ENCODE measurements at places on chromosomes 3 and 15. TPM values are rescaled to one million over a fixed set of nuclear protein-coding genes. Genes with fewer than 3 reads are reported as not detected.

GOLGA6L4 gene
- 3.1 TPM for polyA plus RNA-seq

DALRD3 gene
- polyA plus RNA-seq = 31.0 TPM

DNA sequence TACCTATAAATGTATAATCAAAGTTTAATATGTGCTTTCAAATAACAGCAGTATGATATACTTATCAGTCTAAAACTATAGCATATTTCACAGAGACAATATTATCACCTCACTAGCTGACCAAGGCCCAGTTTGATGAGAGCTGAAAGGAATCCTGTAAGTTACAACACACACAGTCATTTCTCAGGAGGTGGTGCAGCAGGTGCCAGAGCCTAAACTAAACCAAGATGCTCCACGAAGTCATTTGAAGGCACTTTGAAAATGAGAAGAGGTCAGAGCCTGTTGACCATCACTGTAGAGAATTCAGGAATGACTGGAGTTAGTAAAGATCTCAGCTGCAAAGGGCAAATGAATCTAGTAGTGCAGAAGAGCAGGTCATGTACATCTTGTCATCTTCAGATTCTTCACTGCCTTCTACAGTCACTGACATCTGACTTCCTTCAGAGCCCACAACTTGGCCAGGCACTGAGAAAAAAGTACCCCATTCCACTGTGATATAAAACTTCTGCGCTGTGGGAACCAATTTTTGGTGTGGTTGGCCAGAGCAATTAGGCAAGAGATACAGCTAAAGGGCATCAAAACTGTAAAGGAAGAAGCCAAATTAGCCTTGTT, 7.9 kb downstream of the GBE1 start:
- H3K4me1 ChIP-seq = no peaks in the 10 kb centered on the region
- no peaks in the 10 kb centered on the region for H3K36me3 ChIP-seq
- no peak overlapping the region for H3K4me3 ChIP-seq
- no peak overlapping the region for H3K27ac ChIP-seq
- DNase-seq = no peak
- H3K27me3 ChIP-seq = no peaks in the 10 kb centered on the region

RLBP1 gene
- not detected for polyA plus RNA-seq

HAPLN3 gene
- 21.4 TPM for polyA plus RNA-seq
